ENCODE measurements at places on chromosomes 11 and 22.

DNA sequence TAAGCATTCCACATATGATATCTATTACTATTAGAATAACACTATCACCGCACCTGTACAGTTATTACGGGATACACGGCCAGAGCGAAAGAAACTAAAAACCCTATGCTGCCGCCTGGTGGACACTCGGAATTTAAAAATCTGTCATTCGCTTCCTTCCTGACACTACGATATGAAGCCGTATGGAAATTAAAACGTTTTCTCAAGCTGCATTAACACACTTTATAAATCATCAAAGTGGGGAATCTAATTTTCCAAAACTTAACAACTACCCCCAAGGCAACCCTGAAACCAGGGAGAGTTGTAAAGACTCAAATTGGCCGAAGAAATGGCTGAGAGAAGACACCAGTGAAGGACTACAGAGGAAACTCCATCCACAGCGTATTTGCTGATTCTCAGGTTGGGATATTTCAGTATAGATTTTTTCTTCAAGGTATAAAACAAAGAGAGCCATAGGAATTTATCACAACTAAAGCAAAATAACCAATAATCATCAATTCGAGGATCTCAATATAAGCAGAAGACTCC is 1.4 kb downstream of the CCDC73 start:
- DNase-seq = peak; percentile 26

GRCh38 chr11:10551290-10551592 is 10.3 kb upstream of the RNF141 start:
- no peak for DNase-seq

DNA sequence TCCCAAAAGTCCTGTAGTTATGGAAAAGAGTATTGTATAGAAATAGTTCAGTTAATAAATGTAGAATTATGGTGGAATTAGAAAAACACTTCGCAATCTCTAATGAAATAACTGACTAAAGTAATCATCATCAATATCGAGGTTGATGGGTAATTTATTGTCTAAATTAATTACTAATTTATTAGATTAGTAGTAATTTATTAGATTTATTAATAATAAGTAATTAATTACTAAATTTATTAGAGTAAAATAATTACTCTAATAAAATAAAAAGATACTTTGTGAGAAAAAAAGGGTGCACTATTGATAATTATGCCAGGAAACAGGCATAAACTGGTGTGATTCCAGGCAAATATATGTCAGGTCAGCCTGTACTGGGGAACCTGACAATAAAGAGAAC is 455.6 kb downstream of the AASDHPPT start:
- DNase-seq = no peak

DNA sequence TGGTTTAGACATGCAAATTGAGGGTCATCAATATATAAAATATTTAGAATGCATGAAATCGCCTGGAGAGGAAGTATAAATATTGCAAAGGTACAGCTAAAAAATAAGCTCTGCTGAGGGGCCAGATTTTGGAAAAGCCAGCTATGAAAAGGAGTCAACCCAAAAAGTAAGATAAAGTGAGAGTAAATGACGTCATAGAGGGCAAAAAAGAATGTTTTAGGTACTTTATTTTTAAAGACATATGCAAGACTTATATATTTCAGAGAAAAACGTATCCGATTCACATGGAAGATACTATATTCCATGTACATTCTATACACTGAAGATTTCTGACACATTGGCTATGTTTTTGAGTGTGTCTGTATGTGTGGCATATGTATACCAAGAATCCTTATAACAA is 13.6 kb downstream of the GRM5 start:
- no peak for DNase-seq

- DNase-seq = no peak
Measured at GRCh38 chr11:20126724-20127123, 33.6 kb downstream of the DBX1 start.

Data from stimulated activated CD8-positive, alpha-beta memory T cell treated with anti-CD3 and anti-CD28 coated beads, Interleukin-7, amount 100 ng/mL, for 1 hour (primary cell).